ENCODE measurements at places on chromosomes 4 and X.

DNA sequence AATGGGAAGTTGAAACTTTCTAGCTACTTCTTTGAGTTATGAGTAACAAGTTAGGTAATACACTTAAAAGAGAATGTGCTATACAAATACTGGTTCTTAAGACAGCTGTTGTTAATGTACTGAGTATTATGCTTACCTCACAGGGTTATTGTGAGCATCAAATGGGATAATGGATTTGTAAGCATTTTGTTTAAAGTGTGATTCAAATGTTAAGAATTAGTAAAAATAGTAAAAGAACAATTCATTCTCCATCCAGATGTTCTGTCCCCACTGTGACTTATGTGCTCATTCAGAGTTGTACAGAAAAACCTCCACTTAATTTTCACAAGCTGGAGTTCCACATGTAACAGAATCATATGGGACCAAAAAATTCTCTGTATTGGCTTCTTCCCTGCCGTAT is 63.6 kb downstream of the AR start:
- no peak for DNase-seq

DNA sequence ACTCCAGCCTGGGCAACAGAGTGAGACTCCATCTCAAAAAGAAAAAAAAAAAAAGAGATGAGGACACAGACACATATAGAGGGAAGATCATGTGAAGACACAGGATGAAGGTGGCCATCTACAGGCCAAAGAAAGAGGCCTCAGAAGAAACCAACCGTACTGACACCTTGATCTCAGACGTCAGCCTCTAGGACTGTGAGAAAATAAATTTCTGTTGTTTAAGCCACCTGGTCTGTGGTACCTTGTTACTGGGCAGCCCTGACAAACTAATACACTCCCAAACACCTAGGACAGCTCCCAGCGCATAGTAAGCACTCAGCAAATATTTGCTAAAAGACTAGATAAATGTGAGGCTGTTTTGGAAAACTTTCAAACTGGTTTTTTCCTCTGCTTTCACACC is 59.2 kb upstream of the SMIM10 start:
- no peak for DNase-seq

GRCh38 chr4:57117491-57117890 is 7.3 kb upstream of the IGFBP7 start:
- no peak for DNase-seq

GRCh38 chrX:97268182-97268680 is 384.5 kb downstream of the RPA4 start:
- no peak for DNase-seq

- DNase-seq, result no peak
Observed at GRCh38 chrX:120365320-120365719, 3.4 kb downstream of the ATP1B4 start.

DNA sequence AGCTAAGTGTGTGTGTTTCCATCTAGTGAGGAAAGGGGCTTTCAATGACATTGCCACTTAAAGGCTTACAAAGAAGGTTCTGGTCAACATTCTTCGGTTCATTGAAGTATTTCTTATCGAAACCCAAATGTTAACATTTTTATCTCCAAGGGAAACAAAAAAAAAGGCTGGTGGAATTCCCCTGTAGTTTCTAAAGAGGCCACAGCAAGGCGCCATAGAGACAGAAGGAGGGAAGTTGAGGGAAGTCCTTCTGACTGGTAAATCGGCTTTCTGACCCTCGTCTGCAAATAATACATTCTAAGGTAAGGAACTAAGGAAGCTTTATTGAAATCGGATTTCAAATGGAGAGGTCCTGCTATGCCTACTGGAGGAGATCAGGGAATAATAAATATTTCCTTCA is 1.7 kb upstream of the ZFP42 start:
- DNase-seq, result peak; percentile 26

GRCh38 chr4:41839916-41840854 is 91.7 kb upstream of the PHOX2B start:
- no peak for DNase-seq

DNA sequence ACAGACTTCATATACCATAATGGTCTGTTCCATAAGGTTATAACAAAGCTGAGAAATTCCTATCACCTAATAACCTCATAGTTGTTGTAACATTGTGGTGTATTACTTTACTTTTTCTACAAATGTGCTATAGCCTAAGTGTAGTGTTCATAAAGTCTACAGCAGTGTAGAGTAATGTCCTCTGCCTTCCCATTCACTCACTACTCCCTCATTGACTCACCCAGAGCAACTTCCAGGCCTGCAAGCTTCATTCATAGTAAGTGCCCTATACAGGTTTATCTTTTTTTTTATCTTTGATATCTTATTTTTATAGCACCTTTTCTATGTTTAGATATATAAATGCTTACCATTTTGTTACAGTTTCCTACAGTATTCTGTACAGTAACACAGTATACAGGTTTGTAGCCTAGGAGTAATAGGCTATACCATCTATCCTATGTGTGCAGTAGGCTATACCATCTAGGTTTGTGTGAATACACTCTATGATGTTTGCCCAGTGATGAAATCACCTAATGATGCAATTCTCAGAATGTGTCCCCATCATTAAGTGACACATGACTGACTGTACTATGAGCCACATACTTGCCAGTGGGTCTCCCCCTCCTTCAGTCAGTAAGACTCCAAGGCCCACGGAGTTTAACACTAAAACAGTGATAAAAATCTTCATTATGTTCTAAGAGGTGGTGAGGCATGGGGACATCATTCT is 299.9 kb downstream of the UNC5C start:
- DNase-seq, result no peak
